ENCODE measurements at places on chromosomes 1 and 21. TPM values are rescaled to one million over a fixed set of nuclear protein-coding genes. Genes with fewer than 3 reads are reported as not detected.

Gene AK5
- 1.1 TPM for total RNA-seq

Gene LORICRIN
- not detected for total RNA-seq

Gene NBPF4
- total RNA-seq, result not detected

GRCh38 chr1:102595106-102595505 lies 513.2 kb downstream of the COL11A1 start:
- no peaks in the 10 kb centered on the region for H3K4me1 ChIP-seq
- H3K27me3 ChIP-seq, result no peaks in the 10 kb centered on the region
- no peak overlapping the region for H3K4me3 ChIP-seq
- no peak for DNase-seq

DNA sequence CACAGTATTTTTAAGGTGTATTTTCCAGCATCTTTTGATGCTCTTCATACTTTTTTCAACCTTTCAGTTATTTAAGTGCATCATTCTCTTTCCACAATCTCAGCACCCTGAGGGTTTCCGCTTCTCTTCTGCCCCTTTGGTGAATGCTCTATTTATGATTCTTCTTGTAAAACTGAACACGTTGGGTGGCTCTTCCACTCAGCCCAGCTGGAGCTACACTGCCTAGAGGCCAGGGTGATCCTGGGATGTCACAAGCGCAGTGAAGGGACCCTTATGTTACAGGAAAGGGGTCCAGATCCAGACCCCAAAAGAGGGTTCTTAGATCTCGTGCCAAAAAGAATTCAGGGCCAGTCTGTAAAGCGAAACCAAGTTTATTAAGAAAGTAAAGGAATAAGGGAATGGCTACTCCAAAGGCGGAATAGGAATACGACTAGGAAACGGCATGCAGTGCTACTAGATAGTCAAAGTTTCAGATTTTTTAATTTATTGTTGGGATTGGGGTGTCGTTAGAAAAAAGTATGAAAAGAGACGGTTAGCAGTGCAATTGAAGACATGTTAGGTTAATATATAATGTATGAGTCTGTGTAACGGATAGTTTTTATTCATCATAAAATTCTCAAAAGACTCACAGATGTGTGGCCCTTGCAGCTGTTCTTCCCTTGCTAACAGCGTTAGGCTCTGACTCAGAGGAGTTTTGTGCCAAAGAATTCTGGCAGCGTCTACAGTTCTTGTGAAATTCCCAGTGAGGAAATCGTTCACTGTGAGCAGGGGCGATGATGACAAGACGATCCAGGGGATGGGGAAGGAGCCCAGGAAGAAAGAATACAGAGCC lies 14.4 kb upstream of the ERVH48-1 start:
- no peak overlapping the region for H3K4me3 ChIP-seq
- H3K27me3 ChIP-seq, result no peaks in the 10 kb centered on the region
- H3K4me1 ChIP-seq, result no peaks in the 10 kb centered on the region
- H3K27ac ChIP-seq, result no peak overlapping the region
- H3K36me3 ChIP-seq, result no peaks in the 10 kb centered on the region
- DNase-seq, result no peak

DNA sequence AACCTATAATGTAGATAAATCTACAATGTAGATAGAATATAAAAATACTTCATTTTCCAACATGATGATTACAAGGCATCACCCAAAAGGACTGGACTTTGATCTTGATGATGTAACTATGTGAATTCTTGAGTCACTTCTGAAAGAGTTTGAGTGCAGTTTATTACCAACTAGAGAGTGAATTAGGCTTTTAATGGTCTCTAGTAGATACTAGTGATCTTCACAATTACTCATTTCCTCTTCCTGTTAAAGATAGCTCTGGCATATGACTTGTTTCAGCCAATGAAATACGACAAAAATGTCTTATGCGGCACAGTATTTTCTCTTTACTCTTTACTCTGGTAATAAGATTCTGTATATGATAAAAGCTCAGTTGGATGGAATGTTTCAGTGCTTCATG lies 1588.1 kb upstream of the B3GALT2 start:
- DNase-seq, result no peak
- H3K4me1 ChIP-seq, result no peaks in the 10 kb centered on the region
- H3K36me3 ChIP-seq, result no peaks in the 10 kb centered on the region
- H3K27ac ChIP-seq, result no peak overlapping the region
- H3K27me3 ChIP-seq, result no peaks in the 10 kb centered on the region

DNA sequence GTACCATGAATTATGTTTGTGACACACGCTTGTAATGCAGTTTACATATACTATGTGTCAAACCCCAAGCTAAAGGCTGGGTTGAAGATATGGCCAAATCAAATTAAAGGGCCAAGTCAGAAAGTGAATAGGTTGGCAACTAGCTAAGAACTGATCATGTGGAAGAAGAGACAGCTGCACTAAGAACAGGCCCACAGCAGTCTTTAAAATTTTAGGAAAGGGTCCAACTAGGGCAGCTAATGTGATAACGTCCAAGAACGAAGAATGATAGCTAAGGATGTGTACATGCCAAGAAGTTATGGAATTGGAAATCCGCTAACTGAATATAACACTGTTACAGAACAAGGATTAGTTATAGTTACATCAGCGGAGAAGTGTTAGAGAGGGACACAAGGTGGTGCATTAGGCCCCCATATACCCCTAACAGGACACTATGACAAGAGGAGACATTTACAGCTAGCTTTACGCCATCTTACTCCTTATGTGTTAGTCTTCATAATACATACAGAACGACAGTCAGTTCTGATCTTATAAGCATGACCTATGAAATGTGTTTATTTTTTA lies 6.5 kb upstream of the RNF2 start:
- no peaks in the 10 kb centered on the region for H3K4me1 ChIP-seq
- DNase-seq, result no peak
- no peaks in the 10 kb centered on the region for H3K36me3 ChIP-seq
- peaks cover 12% of the 10 kb centered on the region for H3K27me3 ChIP-seq
- H3K27ac ChIP-seq, result no peak overlapping the region
